Uterus (tissue), 4 donors: ENCODE measurements at places on chromosomes 12 and 14. TPM values are rescaled to one million over a fixed set of nuclear protein-coding genes. Genes with fewer than 3 reads are reported as not detected.

DNA sequence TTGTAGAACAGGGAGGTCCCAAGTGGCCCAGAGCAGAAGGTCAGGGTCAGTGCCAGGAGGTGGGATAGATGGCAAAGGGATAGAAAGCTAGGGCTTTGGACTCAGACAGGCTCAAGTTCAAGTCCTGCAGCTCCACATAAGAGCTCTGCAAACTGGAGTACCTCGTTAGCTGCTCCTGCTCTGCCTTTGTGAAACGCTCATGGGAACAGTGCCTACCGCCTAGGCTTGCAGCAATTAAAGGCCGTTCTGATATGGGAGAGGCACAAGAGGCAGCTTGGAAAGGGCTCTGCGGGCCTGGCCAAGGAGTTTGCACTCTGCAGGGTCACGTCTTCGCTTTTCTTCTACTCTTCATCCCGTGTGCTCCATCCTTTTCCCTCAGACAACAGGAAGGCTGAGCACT is 54.1 kb downstream of the MAP1LC3B2 start:
- H3K4me3 ChIP-seq, result no peak overlapping the region
- no peaks in the 10 kb centered on the region for H3K36me3 ChIP-seq
- no peaks in the 10 kb centered on the region for H3K27me3 ChIP-seq
- no peak for DNase-seq
- no peak overlapping the region for H3K27ac ChIP-seq

DNA sequence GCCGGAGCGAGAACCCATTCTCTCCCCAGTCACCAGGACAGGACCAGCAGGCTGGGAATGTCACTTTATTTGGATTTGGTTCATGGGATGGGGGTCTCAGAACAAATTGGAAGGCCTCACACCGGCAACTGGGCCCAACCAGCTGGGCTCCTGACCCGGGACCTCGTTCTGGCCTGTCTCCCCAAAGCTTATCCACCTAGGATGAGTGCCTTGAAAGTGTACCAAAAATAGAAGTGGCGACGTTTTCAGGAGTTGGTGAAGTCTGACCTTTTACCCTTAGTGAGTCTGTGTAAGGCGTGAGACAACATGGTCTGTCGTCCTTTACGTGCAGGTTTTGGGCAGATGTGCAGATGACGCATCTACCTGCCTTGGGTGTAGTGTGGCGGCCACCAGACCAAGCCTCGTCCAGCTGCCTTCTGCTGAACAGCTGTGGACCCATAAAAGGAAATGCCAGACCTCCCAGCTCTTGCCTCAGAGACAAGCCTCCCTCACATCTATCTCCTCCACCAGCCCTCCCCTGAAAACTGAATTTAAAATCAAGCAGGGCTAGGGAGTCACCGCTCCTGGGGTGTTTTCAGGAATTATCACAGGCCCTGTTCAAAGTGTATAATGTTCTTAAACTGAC is 36.6 kb upstream of the CLMN start:
- H3K27ac ChIP-seq, result no peak overlapping the region
- H3K27me3 ChIP-seq, result no peaks in the 10 kb centered on the region
- H3K4me1 ChIP-seq, result no peaks in the 10 kb centered on the region
- no peaks in the 10 kb centered on the region for H3K36me3 ChIP-seq
- DNase-seq, result no peak

KLRB1 gene
- 0.41 TPM for total RNA-seq

GRCh38 chr12:14777271-14777670 is 26.0 kb downstream of the WBP11 start:
- H3K4me3 ChIP-seq, result no peak overlapping the region
- no peak overlapping the region for H3K27ac ChIP-seq
- DNase-seq, result no peak
- H3K27me3 ChIP-seq, result no peaks in the 10 kb centered on the region

MYH6 gene
- total RNA-seq, result not detected

DNA sequence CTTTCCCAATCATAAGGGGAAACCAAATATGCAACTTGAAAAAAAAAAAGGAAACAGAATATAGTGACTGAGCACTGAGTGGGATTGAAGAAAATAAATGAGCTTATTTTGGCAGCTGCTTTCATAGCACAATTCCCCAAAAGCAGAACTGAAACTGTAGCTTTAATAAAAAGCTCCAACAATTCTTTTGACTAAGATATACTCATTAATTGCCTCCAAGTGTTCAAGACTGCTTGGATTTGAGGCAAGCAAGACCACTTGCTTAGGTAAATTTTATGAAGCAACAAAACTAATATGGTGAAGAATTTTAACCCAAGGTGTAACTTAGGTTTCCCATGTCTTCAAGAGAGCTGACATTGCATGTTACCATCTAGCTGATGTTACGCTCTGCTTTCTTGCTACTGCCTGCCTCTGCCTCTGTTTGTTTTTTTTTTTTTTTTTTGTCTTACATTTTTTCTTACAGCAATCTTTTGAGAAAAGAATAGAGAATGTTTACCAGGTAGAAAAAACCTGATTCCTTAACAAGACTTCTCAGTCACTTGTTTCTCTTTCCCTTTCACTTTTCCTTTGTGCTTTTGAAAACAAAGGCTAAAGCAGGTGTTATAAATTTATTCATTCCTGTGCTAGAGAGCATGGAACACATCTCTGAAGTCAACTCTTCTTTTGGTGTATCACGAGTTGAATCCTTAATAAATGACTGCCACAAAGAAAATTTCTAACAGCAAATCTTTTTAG is 134.4 kb downstream of the BCAT1 start:
- no peak overlapping the region for H3K27ac ChIP-seq
- no peak for DNase-seq
- H3K4me3 ChIP-seq, result no peak overlapping the region
- no peaks in the 10 kb centered on the region for H3K4me1 ChIP-seq
- no peaks in the 10 kb centered on the region for H3K27me3 ChIP-seq

DNA sequence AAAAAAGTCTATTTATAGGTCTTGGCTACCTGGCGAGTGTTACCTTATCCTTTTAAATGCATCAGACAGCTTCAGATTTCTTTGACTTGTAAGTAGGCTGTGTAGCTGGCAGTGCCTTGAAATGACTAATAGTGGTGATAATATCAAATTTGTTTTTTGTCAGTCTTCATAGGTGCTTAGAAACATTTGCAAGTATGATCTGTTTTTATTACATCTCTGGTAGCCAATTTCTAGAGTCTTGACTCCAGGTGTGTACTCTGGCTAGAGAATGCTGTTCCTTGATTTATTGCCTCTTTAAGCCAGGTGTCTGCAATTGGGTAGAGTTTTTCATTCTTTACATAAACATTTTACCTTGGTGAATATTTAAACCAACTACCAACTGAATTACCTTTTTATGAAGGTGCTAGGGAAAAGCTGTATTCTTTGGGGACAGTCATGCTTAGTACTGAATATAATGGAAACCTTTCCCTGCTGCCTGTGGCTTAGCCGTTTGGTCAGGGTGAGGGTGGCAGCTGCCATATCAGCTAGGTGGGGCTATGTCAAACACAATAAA is 32.6 kb downstream of the MLXIP start:
- peaks cover 21% of the 10 kb centered on the region for H3K4me1 ChIP-seq
- H3K36me3 ChIP-seq, result no peaks in the 10 kb centered on the region
- H3K27me3 ChIP-seq, result no peaks in the 10 kb centered on the region
- no peak for DNase-seq

- H3K27me3 ChIP-seq, result no peaks in the 10 kb centered on the region
- no peak for DNase-seq
- no peak overlapping the region for H3K27ac ChIP-seq
- H3K4me3 ChIP-seq, result no peak overlapping the region
- no peaks in the 10 kb centered on the region for H3K4me1 ChIP-seq
Measured at GRCh38 chr12:10654003-10654402, 19.8 kb downstream of the STYK1 start.

DNA sequence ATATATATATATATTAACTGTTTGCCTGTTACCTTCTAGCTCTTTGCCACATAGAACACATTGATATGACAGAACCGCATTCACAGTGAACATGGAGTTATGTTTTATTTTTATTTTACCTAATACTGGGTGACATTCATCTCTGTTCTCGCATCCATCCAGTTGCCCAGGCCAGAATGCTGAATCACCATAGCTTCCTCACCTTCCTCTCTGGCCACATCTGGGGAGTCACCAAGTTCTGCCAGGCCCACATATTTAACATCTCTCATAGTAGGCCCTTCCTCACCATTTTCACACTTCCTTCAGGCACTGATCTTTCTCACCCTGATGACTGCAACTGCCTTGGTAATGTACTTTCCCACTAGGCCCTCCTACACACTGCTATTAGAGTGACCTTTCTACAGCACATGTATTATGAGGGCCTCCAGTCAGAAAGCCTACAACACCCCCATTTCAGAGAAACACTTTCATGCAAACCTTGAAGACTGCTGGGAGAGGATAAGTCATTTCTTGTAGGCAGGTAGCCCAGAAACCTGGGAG is 106.8 kb downstream of the LGR5 start:
- no peaks in the 10 kb centered on the region for H3K27me3 ChIP-seq
- DNase-seq, result no peak
- H3K4me1 ChIP-seq, result no peaks in the 10 kb centered on the region
- no peak overlapping the region for H3K4me3 ChIP-seq
- H3K27ac ChIP-seq, result no peak overlapping the region
